ENCODE measurements at places on chromosomes 13 and 19.

DNA sequence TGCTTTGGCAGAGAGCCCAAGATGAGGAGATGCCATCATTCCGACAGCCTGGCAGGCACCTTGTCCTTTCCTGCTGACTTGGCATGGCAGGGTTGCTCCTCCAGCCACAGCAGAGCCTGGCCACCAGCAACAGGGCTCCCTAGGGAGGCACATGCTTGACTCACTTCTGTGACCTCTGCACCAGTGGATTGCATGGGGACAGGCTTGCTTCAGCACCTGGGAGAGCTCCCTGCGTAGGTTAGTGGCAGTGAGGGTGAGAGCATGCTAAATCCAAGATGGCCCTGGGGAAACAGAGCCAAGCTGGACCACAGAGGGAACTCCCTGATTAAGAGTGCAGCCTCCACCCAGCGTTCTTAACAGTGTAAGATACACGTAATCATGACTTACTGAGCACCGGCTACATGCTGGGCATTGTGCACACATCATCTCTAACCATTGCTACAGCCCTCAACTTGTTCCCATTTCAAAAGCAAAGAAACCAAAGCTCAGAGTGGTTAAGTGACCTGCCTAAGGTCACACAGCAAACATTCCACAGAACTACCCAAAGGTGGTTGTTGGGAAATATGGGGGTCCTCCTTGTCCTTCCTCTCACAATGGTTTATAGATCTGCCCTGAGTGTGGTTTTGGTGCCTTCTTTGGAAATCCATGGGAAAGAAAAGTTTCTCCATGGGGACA is 116.6 kb upstream of the UQCRFS1 start:
- no peak for DNase-seq

DNA sequence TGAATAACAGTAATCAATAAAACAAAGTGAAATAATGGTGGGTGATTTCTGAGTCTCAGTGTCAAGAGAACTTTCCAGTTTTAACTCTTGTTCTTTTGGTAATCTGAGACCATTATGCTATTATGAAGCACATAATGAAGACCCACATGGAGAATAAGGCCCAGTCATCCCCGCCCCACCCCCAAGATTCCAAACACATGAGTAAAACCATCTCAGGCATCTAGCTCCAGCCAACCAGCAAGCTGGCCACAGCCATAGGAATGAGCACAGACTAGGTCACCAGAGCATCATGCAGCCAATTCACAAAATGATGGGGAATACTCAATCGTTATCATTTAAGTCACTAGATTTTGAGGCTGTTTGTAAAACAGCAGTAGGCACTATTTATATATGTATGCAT is 1769.0 kb upstream of the PCDH20 start:
- DNase-seq, result no peak

DNA sequence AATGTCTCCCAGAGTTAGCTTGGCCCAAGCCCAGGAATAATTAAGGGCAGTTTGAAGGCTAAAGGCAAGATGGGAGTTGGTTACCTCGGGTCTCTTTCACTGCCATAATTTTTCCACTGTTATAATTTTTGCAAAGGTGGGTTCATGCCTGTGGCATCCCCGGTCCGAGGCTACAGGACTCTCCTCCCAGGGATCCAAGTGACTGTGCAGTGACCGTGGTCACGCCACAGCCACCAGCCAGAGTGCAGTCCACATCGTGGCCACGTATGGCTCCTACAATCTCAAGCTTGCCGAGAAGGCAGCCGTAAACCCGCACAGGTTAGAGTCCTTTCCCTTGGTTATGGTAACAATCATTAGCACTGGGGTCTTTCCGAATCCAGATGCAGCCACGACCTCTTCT is 36.8 kb downstream of the C13orf46 start:
- DNase-seq, result no peak

DNA sequence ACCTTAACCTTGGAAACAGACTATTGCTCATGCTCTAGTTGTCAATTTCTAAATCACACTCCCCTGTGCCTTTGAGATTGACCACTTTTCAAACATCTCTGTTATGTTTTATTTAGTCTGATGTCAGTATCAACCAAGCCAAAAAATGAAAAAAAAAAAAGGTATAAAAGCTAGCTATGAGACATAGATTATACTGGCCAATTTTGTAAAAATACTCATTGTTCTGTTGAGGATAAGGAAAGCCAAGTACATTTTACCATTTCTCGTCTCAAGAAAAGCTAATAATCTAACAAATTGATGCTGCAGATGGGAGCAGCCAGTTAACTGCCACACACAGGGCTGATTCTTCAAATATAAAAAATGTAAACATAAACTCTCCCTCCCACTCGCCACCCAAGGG is 572.6 kb upstream of the KLF12 start:
- no peak for DNase-seq

- DNase-seq, result no peak
Measured at GRCh38 chr19:7333198-7334118, 15.3 kb upstream of the ARHGEF18 start.

- DNase-seq, result no peak
Measured at GRCh38 chr19:13493516-13494310, 12.6 kb downstream of the CACNA1A start.

DNA sequence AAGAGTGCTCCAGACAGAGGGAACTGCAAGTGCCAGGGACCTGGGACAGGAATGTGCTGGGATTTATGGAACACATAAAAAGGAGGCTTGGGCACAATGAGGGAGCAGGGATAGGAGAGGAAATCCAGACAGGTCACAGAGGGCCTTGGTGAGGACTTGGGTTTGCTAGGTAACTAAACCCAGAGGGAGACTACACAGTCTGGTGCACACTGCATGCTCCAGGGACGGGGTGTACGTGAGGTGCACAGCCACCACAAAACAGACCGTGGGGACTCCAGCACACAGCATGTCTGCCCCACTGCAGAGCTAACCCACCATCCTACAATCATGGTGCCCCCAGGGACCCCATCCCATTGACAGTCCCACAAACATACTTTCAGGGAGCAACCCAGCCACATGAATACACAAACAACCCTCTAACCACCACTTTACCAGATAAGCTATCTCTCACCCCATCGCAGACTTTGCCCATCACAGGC is 5.5 kb upstream of the ZFP36 start:
- DNase-seq, result no peak

DNA sequence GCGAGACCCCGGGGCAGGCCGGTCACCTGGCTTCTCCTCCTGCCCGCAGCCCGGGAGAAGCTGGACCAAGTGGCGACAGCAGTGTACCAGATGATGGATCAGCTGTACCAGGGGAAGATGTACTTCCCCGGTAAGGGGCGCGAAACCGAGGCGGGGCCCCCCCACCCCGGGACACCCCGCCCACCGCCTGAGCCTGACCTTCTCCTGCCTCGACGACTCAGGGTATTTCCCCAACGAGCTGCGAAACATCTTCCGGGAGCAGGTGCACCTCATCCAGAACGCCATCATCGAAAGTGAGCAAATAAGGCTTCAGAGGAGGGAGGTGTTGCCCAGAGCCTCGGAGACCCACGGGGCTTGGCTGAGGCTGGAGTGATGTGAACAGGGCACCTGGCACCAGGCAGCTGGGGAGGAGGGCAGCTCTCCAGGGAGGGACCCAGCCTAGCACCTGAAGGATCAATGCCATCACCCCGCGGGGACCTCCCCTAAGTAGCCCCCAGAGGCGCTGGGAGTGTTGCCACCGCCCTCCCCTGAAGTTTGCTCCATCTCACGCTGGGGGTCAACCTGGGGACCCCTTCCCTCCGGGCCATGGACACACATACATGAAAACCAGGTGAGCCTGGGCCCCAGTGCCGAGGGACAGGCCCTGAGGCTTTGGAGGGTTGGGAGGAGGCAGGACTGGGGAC is 629 bp downstream of the IZUMO4 start:
- DNase-seq, result peak; percentile 54

DNA sequence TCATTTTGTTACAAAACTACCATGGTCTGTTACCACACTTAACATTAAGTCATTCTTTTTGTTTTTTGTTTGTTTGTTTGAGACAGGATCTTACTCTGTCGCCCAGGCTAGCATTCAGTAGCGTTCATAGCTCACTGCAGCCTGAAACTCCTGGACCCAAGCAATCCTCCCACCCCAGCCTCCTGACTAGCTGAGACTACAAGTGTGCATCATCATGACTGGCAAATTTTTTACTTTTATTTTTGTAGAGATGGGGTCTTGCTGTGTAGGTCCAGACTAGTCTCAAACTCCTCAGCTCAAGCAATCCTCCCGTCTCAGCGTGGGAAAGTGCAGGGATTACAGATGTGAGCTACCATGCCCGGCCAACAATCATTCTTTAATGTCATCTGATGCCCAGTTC is 3.3 kb downstream of the ALDH16A1 start:
- no peak for DNase-seq

GRCh38 chr13:20377720-20378119 is 145.6 kb upstream of the GJB6 start:
- no peak for DNase-seq

GRCh38 chr19:18312092-18312534 is 10.8 kb downstream of the LSM4 start:
- DNase-seq, result no peak

DNA sequence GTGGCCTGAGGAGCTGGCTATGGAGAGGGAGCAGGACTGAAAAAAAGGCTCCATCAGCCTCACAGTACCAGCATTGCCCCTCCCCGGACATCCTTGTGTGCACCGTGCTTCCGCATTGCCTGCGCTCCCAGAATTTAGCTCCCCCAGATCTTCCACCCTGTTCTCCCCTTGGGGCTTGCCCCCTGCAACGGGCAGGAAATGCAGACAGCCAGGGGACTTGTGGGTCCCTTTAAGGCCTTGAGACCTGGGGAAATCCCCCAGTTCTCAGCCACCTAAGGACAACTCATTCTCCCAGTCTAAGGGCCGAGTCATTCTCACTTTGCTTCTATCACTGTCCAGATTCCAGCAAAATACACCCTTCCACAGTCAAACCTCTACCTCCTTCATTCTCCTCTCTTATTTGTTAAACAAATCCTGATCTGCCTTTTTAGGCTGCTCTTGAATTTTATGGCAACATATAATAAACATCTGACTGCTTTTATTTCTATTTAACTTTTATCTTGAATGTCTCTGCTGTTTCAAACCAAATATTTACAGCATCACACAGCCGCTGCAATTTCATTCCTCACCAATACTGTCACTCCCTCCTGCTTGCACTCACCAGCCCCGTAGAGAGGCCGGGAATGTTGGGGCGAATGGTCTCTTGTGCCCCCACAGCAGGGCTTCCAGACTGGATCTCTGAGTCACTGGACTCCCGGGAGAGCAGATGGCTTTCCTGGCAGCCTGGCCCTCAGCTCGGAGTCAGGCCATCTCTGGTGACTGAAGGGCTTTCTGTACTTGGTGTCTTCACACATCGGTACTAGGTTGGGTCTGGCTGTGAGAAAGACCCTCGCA is 221.9 kb downstream of the TSHZ3 start:
- DNase-seq, result no peak

GRCh38 chr19:42028304-42029216 is 34.5 kb upstream of the ATP1A3 start:
- peak; percentile 22 for DNase-seq

- peak; percentile 48 for DNase-seq
Measured at GRCh38 chr19:45469945-45470761, 2.4 kb downstream of the FOSB start.

- DNase-seq, result no peak
Measured at GRCh38 chr13:75285310-75285709, 196.7 kb downstream of the TBC1D4 start.

DNA sequence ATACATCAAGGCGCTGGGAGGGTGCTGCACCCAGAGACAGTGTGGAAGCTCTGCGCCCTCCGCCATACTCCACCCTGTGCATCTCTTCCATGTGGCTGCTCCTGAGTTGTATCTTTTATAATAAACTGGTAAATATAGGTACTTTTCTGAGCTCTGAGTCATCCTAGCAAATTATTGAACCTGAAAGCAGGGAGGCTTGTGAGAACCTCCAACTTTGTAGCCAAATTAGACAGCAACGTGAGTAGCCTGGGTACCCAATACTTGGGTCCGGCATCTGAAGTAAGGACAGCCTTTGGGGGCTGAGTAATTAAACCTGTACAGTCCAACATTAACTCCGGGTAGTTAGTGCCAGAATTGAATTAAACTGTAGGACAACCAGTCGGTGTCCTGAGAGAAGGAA is 57.4 kb downstream of the RUBCNL start:
- DNase-seq, result no peak

GRCh38 chr13:109787135-109787954 is 962 bp upstream of the IRS2 start:
- peak; percentile 18 for DNase-seq

- no peak for DNase-seq
Measured at GRCh38 chr19:54653181-54653809, 9.5 kb upstream of the LILRB4 start.

DNA sequence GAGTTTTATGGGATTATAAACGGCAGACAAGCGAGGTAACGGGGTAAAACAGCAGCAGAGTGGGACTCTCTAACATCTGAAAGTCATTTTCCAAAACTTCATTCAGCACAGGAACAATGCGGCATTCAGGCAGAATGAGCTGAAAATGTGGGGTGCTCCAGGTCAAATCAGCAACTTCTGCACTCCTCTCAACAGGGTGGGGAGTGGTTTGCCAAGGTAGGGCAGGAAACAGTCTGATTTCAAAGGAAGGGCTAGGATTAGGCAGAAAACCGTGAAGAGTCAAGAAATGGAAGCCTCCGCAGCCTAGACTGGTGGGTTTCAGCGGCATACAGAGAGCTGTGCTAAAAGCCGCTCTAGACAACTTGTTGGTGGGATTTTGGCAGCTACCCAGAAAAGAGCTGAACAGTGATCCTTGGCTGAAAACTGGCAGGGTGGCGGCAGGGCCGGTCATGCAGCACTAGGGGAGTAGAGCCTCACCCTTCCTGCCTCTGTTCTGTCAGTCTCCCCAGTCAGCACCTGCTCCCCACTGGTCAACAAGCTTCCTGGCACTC is 154.2 kb upstream of the KLF12 start:
- peak; percentile 5 for DNase-seq

DNA sequence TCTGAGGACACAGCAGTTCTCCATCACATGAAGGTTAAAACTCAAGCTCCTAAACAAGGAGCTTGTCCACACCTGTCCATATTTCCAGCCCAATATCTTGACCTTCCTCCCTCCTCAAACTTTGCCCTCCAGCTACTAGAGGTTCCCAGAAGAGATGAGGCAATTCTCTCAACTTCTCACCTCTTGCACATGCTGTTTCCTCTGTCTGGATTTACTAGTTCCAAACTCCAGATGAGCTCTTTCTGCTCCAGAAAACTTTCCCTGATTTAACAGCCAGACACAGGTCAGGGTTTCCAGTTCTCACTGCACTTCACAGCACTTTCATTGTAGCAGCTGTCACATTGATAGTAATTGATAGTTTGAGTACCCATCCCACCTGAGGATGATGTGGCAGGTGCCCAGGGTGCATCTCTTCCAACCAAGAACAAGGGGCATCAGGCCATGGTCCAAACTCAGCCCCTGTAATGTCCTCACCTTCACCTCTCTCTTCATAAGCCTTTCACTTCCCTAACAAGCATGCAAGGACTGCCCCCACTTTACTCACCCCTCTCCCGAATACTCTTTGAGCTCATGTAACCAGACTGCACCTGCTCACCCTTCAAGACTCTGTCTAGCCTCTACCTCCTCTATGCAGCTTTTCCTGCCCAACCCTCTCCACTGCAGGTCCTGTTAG is 3.0 kb upstream of the WDFY2 start:
- DNase-seq, result no peak

DNA sequence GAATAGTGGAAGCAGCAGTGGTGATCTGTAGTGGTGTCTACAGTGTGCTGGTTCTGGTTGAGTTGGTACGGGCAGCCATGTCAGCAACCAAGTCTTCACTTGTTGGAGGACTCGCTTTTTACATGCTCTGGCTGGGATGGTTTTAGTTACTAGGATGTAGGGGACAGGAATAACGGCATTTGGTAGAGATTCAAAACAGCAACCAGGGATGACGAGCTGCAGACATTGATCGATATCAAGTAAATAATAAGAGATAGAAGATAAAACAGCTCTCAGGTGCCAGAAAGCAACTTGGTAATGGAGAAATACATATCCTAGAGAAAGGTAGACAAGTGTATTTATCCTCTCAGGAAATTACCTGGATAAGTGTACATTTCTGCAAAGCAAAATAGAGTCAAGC is 84.3 kb downstream of the PCCA start:
- DNase-seq, result no peak

Data from T-helper 9 cell (primary cell).